ENCODE measurements at places on chromosomes 5 and 9.

- no peak for DNase-seq
These were observed 52.6 kb downstream of the MED27 start for GRCh38 chr9:132026932-132027585.

DNA sequence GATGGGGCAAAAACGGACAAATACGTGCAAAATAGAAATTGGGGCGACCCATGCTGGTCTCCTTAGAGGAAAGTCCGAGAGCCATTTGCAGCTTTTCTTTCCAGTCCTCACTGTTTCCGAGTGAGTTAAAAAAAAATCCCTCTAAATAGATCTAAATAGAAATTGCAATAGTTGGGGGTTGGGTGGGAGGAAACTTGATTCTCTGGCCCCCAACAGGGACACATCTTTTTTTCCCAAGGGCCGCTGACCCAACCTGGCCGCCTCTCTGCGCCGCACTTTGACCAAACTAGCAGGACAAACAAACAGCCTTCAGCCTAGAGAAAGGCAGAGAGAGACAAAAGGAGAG lies 2.8 kb upstream of the NKX2-5 start:
- no peak for DNase-seq

GRCh38 chr5:61277781-61278180 lies 54.3 kb upstream of the ZSWIM6 start:
- no peak for DNase-seq

DNA sequence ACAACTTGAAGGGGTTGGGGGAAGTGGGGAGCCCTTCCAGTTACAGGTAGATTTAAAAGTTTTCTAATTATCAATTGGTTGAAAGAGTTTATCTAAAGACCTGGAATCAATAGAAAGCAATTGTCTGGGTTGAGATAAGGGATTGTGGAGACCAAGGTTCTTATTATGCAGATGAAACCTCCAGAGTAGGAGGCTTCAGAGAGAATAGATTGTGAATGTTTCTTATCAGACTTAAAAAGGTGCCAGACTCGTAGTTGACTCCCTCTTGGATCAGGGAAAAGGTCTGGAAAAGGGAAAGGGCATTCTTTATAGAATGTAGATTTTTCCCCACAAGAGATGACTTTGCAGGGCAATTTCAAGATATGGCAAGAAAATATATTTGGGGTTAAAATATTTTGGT lies 100.8 kb downstream of the GADD45G start:
- DNase-seq = no peak

DNA sequence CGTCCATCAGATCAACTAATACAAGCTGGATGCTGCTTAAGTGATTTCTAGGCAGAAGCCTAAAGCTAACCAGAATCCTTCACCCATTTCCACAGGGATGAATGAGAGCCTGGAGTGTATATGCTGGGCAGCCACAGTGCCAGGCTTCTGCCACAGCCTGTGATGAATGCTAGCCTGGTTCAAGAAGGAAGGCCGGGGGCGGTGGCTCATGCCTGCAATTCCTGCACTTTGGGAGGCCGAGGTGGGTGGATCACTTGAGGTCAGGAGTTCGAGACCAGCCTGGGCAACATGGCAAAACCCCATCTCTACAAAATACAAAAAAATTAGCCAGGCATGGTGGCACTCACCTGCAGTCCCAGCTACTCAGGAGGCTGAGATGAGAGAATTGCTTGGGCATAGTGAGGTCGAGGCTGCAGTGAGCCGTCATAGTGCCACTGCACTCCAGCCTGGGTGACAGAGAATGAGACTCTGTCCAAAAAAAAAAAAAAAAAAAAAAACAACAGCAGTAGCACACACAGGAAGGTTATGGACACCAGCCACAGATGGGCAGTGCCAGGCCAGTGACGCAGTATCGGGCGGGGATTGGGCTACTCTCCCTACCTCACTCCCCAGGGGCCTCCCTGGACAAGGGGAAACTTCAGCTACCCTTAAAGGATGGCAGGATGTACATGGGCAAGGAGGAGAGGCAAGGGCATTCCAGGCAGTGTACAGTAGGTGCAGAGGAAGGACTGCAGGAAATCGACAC lies 23.1 kb upstream of the HMCN2 start:
- DNase-seq = no peak

DNA sequence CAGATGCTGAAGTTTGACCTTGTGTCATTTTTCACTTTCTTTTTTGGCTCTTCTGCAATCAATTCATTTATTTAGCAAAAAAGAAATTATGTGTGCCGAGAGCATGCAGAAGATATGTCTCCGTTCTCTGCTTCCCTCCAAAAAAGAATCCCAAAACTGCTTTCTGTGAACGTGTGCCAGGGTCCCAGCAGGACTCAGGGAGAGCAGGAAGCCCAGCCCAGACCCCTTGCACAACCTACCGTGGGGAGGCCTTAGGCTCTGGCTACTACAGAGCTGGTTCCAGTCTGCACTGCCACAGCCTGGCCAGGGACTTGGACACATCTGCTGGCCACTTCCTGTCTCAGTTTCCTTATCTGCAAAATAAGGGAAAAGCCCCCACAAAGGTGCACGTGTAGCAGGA lies 2.4 kb downstream of the FGFR4 start:
- DNase-seq = no peak

GRCh38 chr5:78269088-78269703 lies 25.3 kb downstream of the AP3B1 start:
- peak; percentile 49 for DNase-seq

DNA sequence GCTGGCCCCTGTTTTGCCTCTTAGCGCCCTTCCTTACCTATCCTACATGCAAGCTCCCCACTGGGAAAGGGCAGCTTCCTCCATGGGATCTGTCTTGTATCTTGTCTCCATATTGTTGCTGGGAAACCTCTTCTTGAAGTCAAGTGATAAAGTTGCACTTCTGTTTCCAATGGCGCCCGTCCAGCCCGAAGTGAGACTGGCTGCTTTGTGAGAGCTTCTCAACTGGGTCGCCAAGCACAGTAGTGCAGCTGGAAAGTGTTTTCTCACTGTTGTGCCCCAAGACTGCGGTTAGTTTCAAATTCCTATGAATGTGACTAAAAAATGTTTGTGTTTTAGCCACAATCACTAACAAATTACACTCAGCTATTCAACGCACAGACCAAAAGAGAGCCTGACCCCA lies 506.6 kb upstream of the MPDZ start:
- DNase-seq = no peak

DNA sequence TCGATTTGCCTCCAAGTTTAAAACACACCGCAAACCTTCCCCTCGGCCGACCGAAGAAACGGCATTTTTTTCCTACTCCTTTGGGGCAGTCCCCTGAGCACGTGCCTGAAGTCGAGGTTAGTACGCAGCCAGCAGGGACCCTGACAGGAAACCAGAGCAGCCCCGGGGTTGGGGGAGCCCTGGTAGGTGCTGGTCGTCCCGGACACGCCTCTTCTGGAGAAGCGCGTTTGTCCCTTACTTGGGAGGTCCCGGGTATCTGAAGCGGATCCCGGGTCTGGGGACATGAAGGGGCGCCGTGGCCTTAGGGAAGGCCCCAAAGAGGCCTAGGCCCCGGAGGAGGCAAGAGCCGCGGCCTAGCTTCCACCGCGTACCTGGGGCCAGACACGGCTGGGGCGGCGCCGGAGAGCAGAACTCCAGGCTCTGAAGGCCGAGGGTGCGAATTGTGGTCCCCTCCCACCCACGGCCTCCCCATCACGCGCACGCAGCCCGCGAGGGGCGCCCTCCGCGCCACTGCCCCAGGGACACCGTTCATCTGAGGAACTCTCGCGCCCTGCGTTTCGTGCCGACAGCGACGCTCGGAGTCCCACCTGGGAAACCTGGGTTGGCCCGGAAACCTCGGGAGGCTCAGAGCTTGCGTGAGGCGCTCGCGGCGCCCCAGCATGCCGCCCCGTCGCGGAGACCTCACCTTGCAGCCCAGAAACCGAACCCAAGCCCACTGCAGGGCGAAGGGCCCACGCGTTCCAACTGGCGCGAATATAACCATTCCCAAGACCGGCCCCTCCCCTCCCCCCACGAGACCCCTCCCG lies 10.4 kb downstream of the OTP start:
- DNase-seq = no peak

GRCh38 chr5:159459951-159460538 lies 129.8 kb upstream of the IL12B start:
- DNase-seq = peak; percentile 36

DNA sequence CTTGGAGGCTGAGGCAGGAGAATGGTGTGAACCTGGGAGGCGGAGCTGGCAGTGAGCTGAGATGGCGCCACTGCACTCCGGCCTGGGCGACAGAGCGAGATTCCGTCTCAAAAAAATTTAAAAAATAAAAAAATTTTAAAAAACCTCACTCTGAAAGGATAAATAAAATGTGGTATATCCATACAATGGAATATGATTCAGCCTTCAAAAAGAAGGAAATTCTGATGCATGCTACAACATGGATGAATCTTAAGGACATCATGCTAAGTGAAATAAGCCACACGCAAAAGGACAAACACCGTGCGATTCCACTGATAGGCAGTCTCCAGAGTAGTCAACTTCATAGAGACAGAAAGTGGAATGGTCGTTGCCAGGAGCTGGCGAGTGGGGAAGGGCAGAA lies 8.4 kb downstream of the DBN1 start:
- DNase-seq = no peak

DNA sequence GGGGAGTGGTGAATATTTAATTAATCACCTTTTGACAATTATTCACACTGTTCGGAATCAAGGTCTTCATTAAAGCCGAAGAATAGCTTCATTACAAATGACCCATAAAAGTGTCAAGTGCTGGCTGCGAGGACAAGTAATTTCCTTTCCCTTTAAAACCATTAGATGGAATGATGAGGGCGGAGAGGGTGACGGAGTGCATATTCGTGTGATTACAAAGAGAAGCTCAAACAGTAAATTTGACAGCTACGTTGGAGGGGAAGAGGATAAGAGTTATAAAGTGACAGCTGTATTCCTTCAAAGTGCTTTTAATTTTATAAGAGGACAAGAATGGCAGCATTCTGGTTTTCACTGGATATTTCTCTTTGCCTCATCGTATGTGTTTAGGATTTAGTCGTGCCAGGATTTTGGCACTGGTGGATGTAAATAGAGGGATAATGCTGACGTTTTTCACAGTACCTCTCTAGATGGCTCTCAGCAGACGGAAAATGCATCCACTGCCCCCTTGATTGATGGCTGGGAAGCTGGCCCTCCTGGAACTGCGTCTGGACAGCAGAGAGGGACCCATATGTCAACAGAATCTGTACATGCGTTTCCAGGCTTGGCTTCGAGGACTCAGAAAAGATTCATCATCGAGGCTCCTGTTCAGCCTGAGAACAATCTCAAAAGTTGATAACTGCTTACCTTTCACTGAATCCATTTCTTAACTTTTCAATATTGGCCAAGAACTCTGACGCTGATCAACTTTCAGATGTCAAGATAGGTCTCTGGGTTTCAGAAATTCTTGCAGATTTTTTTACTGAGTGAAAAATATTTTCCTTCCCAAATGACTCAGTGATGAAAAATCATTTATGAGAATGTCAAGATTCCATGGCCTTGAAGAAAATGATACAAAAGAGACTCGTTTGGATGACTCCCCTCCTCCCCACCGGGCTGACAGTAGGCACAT lies 50.4 kb upstream of the IRX2 start:
- DNase-seq = no peak

GRCh38 chr9:69030851-69031645 lies 4.5 kb upstream of the FXN start:
- no peak for DNase-seq

DNA sequence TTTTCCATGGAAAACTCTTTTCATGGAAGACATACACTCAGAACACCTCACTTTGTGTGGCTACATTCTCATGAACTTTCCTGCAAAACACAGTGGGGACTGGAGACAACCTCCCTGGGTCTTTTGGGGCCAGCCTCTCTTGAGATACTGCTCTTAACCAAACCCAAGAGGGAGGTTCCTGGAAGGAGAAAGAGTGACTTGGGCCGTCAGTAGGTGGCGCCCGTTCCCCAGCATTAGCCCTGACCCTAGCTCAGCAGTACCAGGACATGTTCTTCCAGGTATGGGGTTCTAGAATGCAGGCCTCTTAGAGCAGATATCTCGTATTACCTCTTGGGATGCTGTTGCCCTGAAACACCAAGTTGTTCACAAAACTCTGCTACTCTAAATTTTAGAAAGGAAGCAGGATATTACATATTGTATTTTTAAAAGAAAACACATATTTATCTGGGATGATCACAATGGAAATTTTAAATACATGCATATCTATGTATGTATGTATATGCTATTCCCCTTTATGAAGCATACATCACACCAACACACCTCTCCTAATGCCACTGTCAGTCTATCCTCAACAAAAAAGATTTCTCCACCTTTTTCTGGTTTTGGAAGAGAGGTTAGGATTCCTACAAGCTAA lies 15.8 kb upstream of the GLIS3 start:
- DNase-seq = peak; percentile 87

GRCh38 chr9:91221332-91221731 lies 140.4 kb downstream of the AUH start:
- no peak for DNase-seq

- no peak for DNase-seq
These were observed 218.1 kb downstream of the TRIM32 start for GRCh38 chr9:116905171-116905588.

Data from hematopoietic multipotent progenitor cell treated with erythropoietin and hydrocortisone succinate and interleukin-3 and kit ligand, for 4 days (in vitro differentiated cells).